ENCODE measurements at places on chromosomes 6 and 20. TPM values are rescaled to one million over a fixed set of nuclear protein-coding genes. Genes with fewer than 3 reads are reported as not detected.

- peaks cover 4% of the 10 kb centered on the region for H3K36me3 ChIP-seq
- DNase-seq, result peak; percentile 6
- peaks cover 5% of the 10 kb centered on the region for H3K4me1 ChIP-seq
- no peak overlapping the region for H3K27ac ChIP-seq
- no peak overlapping the region for H3K4me3 ChIP-seq
- no peaks in the 10 kb centered on the region for H3K27me3 ChIP-seq
Measured at GRCh38 chr6:121237859-121238258, 96.4 kb downstream of the TBC1D32 start.

- H3K4me3 ChIP-seq, result no peak overlapping the region
- H3K27me3 ChIP-seq, result peaks cover 22% of the 10 kb centered on the region
- H3K36me3 ChIP-seq, result no peaks in the 10 kb centered on the region
- no peak overlapping the region for H3K27ac ChIP-seq
- no peaks in the 10 kb centered on the region for H3K4me1 ChIP-seq
- DNase-seq, result no peak
Measured at GRCh38 chr6:167090171-167090570, 32.7 kb upstream of the CCR6 start.

DNA sequence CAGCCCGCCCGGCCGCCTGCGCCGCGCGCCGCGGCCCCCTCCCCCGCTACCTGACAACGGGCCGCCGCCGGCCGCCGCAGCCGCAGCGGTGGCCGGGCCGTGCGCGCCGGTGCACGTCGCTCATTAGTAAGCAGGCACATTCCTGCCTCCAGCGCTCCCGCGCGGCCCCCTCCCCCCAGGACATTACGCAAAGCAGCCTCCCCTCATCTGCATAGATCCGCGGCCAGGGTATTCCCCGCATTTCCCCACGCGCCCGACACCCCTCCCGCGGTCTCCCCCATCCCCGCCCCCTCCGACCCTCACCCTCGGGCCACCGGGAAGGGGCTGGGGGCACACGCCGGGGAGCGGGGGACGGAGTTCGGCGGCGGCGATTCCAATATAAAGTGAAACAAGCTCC lies at the start of gene HIVEP2:
HIVEP2 (minus strand) TSS at position 128 of the 397 bp plus-strand sequence. CDS start 170,438 bp downstream, outside the sequence.
- peak; percentile 87 for DNase-seq
- peak within 1 kb of the TSS; percentile 92 for H3K4me3 ChIP-seq
- peaks cover 31% of the 10 kb centered on the region for H3K4me1 ChIP-seq

DNA sequence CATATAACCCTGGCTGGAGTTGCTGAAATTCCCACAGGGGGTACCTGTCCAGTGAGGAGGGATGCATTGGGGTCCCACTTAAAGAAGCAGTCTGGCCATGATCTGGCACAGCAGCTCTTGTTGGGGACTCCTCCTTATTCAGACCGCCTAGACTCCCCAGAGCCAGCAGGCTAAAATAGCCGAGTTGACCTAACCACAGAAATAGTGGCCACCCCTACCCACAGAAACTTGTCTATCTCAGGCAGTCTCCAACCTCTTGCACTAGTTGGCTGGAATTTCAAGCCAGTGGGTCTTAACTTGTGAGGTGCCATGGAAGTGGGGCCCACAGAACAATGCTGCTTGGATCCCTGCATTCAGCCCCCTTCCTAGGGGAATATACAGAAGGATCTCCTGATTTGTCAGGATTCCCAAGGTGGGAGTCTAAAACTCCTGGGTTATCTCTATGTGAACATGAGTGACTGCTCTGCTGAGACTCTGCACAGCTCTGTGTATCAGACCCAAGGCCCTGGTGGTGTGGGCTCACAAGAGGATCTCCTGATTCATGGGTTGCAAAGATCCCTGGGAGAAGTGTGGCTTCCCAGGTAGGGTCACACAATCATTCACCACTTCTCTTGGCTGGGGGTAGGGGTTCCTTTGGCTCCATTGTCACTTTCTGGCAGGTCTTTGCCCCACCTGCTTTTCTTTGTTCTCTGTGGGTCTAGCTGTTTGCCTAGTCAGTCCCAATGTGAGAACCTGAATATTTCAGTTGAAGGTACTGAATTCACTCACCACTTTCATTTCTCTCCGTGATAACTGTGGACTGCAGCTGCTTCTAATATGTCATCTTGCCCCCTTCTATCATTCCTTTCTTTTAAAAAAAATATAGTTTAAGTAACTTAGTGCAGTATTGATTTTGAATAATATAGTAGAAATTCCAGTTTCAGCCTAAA lies 65.5 kb upstream of the CLVS2 start:
- peaks cover 6% of the 10 kb centered on the region for H3K4me1 ChIP-seq
- no peak overlapping the region for H3K4me3 ChIP-seq
- no peaks in the 10 kb centered on the region for H3K36me3 ChIP-seq
- H3K27ac ChIP-seq, result no peak overlapping the region

GRCh38 chr20:35739294-35740163 lies 2.5 kb downstream of the RBM39 start:
- no peaks in the 10 kb centered on the region for H3K27me3 ChIP-seq
- peak overlapping the region; percentile 97 for H3K4me3 ChIP-seq
- H3K4me1 ChIP-seq, result peaks cover 26% of the 10 kb centered on the region
- peak; percentile 58 for DNase-seq

The LPA gene
- not detected for total RNA-seq

DNA sequence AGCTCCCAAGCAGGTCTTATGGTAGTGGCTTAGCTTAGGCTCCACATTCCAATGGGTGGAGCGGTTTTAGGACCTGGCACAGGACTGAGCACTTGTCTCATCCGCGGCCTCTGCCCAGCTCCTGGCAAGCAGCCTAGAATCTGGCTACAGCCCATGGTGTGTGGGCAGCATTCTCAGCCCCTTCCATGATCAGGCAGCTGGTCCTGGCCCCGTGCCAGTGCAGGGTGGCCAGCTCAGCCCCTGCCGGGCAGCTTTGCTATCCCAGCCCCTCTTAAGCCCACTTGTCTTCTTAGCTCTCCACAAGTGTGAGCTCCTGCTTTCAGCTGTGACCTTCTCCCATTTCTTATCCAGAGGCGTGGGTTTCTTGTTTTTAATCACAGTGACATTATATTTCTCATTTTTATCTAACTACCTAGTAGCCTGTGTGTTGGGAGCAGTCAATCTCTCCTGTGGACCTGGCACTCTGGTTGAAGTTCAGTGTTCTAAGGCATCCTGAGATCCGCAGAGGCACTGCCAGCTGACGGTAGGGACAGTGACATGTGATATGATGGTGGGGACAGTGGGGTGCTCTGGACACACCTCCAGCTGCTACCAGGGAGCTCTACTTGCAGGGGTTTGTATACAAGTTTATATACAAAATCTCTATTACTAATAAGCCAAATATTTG lies 119.9 kb upstream of the PRND start:
- H3K4me3 ChIP-seq, result no peak overlapping the region
- no peaks in the 10 kb centered on the region for H3K36me3 ChIP-seq
- H3K4me1 ChIP-seq, result peaks cover 21% of the 10 kb centered on the region
- DNase-seq, result peak; percentile 91
- H3K27ac ChIP-seq, result no peak overlapping the region

The SLC12A5 gene
- 0.75 TPM for total RNA-seq

GRCh38 chr6:135179372-135179771 lies 1.7 kb upstream of the MYB start:
- H3K4me3 ChIP-seq, result no peak overlapping the region
- DNase-seq, result no peak
- no peak overlapping the region for H3K27ac ChIP-seq
- H3K36me3 ChIP-seq, result peaks cover 6% of the 10 kb centered on the region
- H3K4me1 ChIP-seq, result peaks cover 10% of the 10 kb centered on the region
- H3K27me3 ChIP-seq, result no peaks in the 10 kb centered on the region

DNA sequence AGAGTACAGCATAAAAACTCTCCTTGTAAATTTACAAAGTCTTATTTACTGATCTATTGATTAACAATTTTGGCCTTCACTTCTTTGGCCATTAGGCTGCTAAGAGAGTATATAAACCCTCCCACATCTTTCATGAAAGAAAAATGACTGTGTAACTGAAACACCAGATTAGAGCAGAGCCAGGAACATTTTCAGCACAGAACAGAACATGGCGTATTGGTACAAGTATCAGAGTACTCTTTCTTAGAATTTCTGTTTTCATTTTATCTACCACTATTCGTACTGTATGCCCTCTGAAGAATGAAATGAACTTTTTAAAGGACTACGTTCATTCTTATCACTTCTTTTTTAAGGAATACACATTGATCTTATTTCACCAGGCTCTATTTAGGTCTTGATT lies 550.2 kb downstream of the ADGRB3 start:
- peaks cover 16% of the 10 kb centered on the region for H3K27me3 ChIP-seq
- H3K36me3 ChIP-seq, result no peaks in the 10 kb centered on the region
- DNase-seq, result no peak
- no peaks in the 10 kb centered on the region for H3K4me1 ChIP-seq
- no peak overlapping the region for H3K4me3 ChIP-seq

- H3K27me3 ChIP-seq, result no peaks in the 10 kb centered on the region
- peaks cover 7% of the 10 kb centered on the region for H3K4me1 ChIP-seq
- no peaks in the 10 kb centered on the region for H3K36me3 ChIP-seq
- no peak for DNase-seq
Measured at GRCh38 chr6:16090920-16091319, 38.0 kb upstream of the MYLIP start.

DNA sequence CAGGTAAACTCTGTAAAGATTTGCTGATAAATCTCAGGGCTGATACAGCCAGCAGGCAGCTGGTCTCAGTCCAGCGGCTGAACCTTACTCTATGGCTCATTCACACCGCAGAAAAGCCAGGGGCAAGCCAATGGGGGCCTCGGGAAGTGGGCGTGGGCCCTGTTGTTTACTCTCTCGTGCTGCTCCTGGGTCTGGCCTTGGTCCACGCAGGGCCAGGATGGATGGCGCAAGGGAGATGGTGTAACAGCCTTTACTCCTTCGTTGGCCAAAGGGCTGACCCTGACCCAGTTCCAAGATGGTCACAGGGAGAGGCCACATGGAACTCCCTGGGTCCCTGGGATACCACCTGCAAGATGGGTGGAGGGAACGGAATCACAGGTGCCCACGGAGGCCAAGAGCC lies 16.2 kb downstream of the KCNK17 start:
- H3K36me3 ChIP-seq, result no peaks in the 10 kb centered on the region
- no peaks in the 10 kb centered on the region for H3K27me3 ChIP-seq
- no peaks in the 10 kb centered on the region for H3K4me1 ChIP-seq
- DNase-seq, result peak; percentile 66

- no peak overlapping the region for H3K27ac ChIP-seq
- no peaks in the 10 kb centered on the region for H3K36me3 ChIP-seq
- H3K4me3 ChIP-seq, result no peak overlapping the region
Measured at GRCh38 chr6:137560184-137560563, 66.0 kb upstream of the OLIG3 start.

The TXLNB gene
- total RNA-seq, result not detected

- DNase-seq, result no peak
- no peak overlapping the region for H3K4me3 ChIP-seq
- no peaks in the 10 kb centered on the region for H3K4me1 ChIP-seq
Measured at GRCh38 chr6:2509711-2510110, 241.0 kb downstream of the MYLK4 start.

DNA sequence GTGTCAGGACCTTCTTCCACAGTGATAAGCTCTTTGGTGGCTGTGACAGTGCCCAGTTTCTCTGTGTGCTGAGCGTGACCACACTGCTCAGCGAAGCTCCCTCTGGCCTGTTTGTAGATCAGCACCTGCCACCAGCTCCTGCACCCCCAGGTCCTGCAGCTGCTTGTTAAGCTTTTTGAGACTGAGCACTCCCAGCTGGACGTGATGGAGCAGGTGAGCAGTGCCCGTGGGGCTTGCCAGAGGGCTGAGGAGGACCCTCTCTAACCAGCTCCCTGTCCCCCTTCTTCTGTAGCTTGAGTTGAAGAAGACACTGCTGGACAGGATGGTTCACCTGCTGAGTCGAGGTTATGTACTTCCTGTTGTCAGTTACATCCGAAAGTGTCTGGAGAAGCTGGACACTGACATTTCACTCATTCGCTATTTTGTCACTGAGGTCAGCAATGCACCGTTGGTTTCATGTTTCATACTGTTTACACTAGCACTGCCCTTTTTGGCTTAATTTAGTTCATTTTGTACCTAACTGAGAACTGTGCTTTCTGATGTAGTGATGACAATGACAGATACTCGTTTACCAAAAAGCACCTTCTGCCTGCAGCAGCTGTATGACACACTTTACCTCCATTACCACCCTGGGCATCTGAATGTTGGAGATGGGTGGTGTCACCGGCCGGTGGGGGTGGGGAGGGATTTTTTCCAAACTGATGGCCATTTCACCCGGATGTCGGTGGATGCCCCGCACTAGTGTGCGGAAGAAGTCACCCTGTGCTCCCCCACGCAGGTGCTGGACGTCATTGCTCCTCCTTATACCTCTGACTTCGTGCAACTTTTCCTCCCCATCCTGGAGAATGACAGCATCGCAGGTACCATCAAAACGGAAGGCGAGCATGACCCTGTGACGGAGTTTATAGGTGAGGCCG lies 12.5 kb downstream of the NELFCD start:
- H3K36me3 ChIP-seq, result peaks cover 93% of the 10 kb centered on the region
- H3K27me3 ChIP-seq, result no peaks in the 10 kb centered on the region
- no peaks in the 10 kb centered on the region for H3K4me1 ChIP-seq

GRCh38 chr20:21048841-21049273 lies 57.3 kb downstream of the LINC00237 start:
- H3K36me3 ChIP-seq, result no peaks in the 10 kb centered on the region
- DNase-seq, result peak; percentile 53
- no peaks in the 10 kb centered on the region for H3K27me3 ChIP-seq
- peaks cover 8% of the 10 kb centered on the region for H3K4me1 ChIP-seq
- H3K4me3 ChIP-seq, result no peak overlapping the region

The METTL24 gene
- total RNA-seq, result not detected

- DNase-seq, result no peak
- H3K36me3 ChIP-seq, result no peaks in the 10 kb centered on the region
- H3K4me1 ChIP-seq, result peaks cover 8% of the 10 kb centered on the region
- H3K4me3 ChIP-seq, result no peak overlapping the region
Measured at GRCh38 chr20:1856424-1856823, 38.8 kb upstream of the SIRPA start.

GRCh38 chr20:44587035-44587980 lies 4.9 kb downstream of the PKIG start:
- no peaks in the 10 kb centered on the region for H3K27me3 ChIP-seq
- no peak overlapping the region for H3K4me3 ChIP-seq
- H3K4me1 ChIP-seq, result peaks cover under 1% of the 10 kb centered on the region
- no peak for DNase-seq

The UBE2C gene
- 107 TPM for total RNA-seq

The SLC24A3 gene
- not detected for total RNA-seq

The PRSS35 gene
- total RNA-seq, result not detected

GRCh38 chr20:46213946-46214823 lies 94.1 kb downstream of the CDH22 start:
- peak; percentile 35 for DNase-seq
- H3K27ac ChIP-seq, result no peak overlapping the region
- H3K36me3 ChIP-seq, result no peaks in the 10 kb centered on the region
- peaks cover 13% of the 10 kb centered on the region for H3K4me1 ChIP-seq
- no peak overlapping the region for H3K4me3 ChIP-seq

GRCh38 chr6:158662954-158663624 lies 13.2 kb downstream of the SYTL3 start:
- H3K27ac ChIP-seq, result no peak overlapping the region
- no peaks in the 10 kb centered on the region for H3K27me3 ChIP-seq
- no peaks in the 10 kb centered on the region for H3K36me3 ChIP-seq
- DNase-seq, result no peak

GRCh38 chr20:11499101-11499634 lies 418.5 kb upstream of the BTBD3 start:
- no peak overlapping the region for H3K4me3 ChIP-seq
- DNase-seq, result no peak
- no peak overlapping the region for H3K27ac ChIP-seq
- H3K27me3 ChIP-seq, result no peaks in the 10 kb centered on the region
- no peaks in the 10 kb centered on the region for H3K36me3 ChIP-seq
- H3K4me1 ChIP-seq, result peaks cover 5% of the 10 kb centered on the region
